Activated CD4-positive, alpha-beta memory T cell treated with anti-CD3 and anti-CD28 coated beads, Interleukin-2, amount 10 ng/mL, durations not matched to agents 7 days and 5 days (primary cell): ENCODE measurements at places on chromosomes 11 and 22. TPM values are rescaled to one million over a fixed set of nuclear protein-coding genes. Genes with fewer than 3 reads are reported as not detected.

DNA sequence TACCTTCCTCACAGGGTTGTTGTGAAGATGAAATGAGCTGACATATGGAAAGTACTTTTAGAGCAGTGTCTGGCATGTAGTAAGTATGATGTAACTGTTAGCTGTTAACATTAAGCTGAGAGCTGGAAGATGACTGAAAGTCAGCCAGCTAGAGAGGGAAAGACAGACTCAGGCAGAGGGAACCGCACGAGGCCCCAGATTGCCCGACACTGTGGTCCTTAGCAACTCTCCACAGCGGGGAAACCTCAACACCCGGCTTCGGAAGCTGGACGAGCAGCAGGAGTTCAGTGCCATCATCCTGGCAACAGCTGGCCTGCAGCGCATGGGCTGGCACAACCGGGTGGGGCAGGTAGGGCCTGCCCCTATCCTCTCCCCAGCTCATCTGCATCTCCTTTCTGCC, 6.5 kb downstream of the HMBS start:
- DNase-seq: no peak

DNA sequence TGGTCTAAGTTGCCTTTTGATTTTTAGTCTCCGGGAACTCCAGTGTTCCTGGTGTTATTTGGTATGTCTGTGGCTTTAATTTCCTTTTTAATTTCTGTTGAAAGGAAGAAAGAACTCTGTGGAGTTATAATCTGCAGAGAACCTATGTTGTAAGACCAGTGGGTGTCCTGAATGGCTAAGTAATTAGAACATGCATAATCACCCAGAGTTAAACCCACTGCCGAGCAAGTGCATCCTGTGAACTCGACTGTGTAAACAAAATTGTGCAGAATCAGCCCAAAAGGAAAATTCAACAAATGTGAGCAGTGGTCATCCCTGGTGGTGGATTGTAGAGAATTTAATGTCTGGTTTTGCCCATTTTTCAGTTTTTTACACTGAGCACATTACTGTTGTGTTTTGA, 162.5 kb downstream of the COMMD9 start:
- no peak for DNase-seq

DNA sequence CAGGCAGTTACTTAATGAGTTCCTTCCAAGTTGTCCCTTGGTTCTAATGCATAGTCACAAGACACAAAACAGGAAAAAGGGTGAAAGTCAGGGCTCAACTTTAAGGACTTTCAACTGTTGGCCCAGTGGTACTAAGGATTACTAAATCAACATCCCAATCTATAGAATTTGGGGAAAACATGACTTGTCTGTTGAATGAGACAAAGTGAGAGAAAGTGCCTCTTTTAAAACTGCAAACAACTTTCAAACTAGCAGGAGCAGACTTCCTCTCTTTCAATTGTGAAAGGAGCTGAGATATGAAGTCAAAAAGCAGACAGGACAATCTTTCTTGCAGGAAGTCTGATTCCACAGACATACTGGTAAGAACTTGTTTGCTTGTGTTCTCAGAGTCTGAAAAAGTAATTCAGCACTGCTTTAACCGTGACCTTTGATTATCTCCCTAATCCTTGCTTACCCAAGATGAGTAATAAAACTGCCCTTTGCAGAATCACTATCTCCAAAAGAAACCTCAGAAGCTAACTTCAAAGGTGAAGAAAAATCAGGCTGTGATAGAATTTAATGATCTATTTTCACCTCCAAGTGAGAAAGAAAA, 960.7 kb upstream of the RAG2 start:
- no peak for DNase-seq

DNA sequence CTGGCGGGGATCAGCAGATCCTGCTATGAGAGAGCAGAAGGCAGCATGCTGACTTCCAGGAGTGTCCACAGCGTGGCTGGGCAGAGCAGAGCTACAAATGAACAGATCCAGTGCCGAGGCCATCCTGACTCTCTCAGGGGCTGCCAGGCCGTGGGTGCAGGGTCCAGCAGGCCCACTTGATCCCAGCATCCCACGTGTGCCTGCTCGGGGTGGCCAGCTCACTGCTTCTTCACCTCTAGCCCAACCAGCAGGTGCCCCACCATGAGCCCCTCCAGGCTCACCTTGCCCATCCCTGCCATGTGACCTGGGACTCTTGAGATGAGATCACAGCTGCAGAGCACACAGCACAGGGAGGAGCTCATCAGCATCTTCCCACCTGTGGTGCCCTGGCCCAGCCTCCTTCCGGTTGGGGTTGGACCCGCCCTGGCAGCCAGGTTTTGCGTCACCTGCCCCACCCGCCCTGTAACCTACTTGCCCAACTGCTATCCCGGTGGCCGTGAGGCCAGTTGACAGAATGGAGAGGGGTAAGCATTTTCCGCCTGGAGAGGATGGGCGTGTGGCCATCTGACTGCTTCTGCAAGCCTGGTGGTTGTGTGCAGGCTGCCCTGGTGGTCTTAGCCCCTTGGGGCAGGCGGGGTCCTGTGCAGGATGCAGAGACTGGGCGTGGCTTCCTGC, 11.0 kb downstream of the TANGO2 start:
- peak; percentile 74 for DNase-seq

- DNase-seq: no peak
Observed at GRCh38 chr11:60528934-60529333, 13.7 kb downstream of the MS4A13 start.

GRCh38 chr11:105862736-105863367, 159.2 kb downstream of the MSANTD4 start:
- DNase-seq: no peak

- DNase-seq: no peak
Observed at GRCh38 chr22:49352361-49353169, 475.1 kb downstream of the BRD1 start.

DNA sequence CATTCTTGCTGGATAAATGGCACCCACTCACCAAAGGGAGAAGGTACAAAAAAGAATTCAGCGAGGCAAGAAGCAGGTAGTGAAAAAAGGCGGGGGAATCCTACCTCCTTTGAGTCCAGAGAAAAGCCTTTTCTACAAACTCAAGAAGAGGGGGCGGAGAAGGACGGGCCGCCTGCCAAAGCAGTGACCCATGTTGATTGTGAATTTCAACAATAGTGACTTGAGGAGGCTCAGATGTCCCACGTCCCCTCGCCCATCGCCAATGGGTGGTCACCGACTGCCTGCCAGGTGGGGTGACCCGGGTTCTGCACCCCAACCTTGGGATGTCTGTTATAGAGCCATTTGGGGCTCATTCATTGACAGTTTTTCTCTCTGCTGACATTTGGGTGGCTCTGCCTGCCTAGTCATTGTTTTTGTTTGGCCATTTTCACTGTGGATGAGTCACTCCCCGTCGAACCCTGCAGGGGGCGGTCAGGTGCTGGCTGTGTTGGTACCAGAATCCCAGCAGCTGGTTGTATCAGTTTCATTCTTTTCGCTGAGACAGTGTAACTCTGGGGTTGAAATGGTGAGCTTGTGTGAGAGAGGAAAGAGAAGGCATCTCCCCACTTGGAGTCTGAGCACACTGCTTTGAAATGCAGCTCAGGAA, 163.4 kb upstream of the NCAM1 start:
- DNase-seq: peak; percentile 47

The BTG4 gene
- not detected for total RNA-seq

- no peak for DNase-seq
Observed at GRCh38 chr11:117769533-117769932, 27.5 kb downstream of the DSCAML1 start.

The RFPL2 gene
- total RNA-seq: 2.0 TPM

The NOX4 gene
- total RNA-seq: not detected

DNA sequence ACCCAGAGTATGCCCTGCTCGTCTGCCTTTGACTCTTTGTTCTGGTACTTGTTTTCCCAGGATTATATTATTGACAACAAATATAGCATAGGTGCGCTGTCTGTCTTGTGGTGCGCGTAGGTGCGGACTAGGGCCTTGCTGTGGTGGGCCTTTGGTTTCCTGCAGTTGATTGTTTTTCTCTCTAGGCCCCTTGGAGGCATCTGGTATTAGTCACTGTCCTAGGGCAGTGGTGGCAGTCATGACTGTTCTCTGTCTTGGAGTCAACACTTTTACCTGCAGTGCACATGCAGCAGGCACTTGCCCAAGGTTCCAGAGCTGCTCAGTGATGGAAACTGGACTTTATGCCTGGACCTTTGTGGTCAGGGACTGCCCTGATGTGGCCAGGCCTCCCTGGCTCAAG, 18.6 kb downstream of the PPP6R2 start:
- no peak for DNase-seq

DNA sequence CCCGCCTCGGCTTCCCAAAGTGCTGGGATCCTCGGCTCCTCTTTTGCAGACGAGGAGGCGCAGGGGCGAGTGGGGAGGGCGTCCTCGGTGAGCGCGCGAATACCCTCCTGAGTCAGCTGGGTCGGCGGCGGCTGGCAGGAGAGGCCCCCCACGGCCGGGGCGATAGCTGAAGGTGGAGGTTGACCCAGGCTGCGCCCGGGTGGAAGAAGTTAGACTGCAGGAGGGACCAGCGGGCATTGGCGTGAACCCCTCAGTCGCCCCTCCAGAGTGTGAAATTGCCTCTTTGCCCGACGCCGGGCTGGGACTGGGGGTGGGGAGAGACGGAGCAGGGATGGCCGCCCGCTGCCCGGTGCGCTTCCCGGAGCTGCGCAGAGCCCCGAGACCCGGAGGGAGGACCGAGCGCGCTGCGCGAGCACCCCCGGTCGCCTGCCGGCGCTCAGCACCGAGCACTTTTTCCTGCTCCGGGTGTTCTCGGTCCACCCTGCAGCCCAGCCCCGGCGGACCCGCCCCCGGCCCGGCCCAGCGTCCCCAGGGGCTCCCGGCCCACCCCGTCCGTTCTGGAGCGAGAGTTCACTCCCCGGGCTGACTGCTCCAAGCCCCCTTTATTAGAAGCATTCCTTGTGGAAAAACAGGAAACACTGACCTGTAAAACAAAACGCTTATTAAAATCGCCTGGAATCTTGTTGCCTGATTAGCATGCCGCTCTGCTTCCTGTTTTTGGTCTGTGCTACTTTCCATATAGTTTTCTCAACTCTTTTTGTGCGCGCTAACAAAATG, 13.7 kb upstream of the CPT1A start:
- no peak for DNase-seq
